CD4-positive, alpha-beta T cell treated with Interleukin-12 subunit alpha and Interleukin-12 subunit beta, for 1 hour (primary cell): ENCODE measurements at places on chromosomes 2 and 18.

- DNase-seq = no peak
Observed at GRCh38 chr2:32485399-32485798, 128.6 kb downstream of the BIRC6 start.

GRCh38 chr2:34070196-34070595, 471.1 kb upstream of the FAM98A start:
- no peak for DNase-seq

DNA sequence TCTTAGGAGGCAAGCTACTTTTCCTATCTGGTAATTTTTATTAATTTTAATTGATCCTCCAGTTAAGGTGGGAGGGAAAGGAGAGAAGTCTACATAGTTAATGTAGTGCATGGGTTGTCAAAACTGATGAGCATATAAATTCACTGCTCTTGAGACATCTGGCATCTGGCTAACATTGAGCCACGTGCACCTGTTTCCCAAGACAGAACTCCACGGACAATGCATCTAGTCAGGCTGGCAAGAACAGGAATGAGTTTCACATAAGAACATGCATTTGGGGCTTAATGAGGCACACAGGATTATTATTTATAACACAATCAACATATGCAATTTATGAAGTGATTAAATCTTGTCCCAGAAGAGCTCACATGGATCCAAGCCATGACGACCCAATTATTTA, 16.2 kb upstream of the RAB1A start:
- no peak for DNase-seq

GRCh38 chr2:206981739-206982340, 42.5 kb downstream of the CPO start:
- peak; percentile 40 for DNase-seq

GRCh38 chr2:15565392-15565791, 4.3 kb upstream of the NBAS start:
- DNase-seq = no peak

- no peak for DNase-seq
Observed at GRCh38 chr2:234437642-234438304, 59.1 kb downstream of the ARL4C start.
